GM12892 (cell line): ENCODE measurements at places on chromosomes 3 and 15.

- no peak for DNase-seq
Observed at GRCh38 chr15:73293773-73294172, 75.0 kb downstream of the HCN4 start.

- DNase-seq: peak; percentile 89
Observed at GRCh38 chr3:39288300-39288808, 8.5 kb upstream of the CX3CR1 start.

DNA sequence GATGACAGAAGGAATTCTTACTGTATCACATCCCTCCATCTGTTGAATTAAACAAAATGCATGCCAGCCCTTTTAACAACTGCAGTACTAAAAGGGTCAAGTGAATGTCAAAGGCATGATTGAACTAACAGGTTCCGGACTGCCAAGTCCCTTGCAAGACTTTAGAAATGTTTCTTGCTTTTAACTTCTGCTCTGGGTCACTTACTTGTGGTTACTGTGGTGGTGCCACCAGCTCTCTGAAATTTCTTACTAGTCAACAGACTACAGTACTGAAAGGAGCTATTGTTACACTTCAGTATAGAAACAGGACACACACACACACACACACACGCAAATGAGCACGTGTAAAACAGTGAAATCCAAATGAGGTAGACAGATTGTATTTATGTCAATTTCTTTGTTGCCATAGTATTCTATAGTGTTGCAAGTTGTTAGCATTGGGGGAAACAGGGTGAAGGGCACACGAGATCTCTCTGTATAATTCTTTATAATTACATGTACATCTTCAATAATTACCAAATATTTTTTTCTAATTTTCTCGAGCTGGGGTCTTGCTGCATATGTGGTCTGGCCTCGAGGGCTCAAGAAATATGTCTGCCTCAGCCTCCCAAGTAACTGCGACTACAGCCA is 79.9 kb upstream of the SLC25A26 start:
- no peak for DNase-seq

- no peak for DNase-seq
Observed at GRCh38 chr3:75260-75659, 121.3 kb upstream of the CHL1 start.

DNA sequence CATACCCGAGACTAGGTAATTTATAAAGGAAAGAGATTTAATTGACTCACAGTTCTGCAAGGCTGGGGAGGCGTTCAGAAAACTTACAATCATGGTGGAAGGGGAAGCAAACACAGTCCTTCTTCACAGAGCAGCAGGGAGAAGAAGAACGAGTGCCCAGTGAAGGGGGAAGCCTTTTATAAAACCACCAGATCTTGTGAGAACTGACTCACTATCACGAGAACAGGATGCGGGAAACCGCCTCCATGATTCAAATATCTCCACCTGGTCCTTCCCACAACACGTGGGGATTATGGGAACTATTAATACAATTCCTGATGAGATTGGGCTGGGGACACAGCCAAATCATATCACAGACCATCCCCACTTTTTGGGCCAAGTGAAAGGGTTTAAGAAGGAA is 58.8 kb upstream of the CTXND1 start:
- DNase-seq: no peak

- DNase-seq: no peak
Observed at GRCh38 chr3:173912126-173912525, 514.6 kb downstream of the NLGN1 start.

GRCh38 chr15:23793191-23793680 is 106.1 kb upstream of the NDN start:
- no peak for DNase-seq

GRCh38 chr15:81379269-81379668 is 5.3 kb upstream of the TMC3 start:
- DNase-seq: no peak

- no peak for DNase-seq
Observed at GRCh38 chr3:16148783-16149182, 25.7 kb upstream of the GALNT15 start.

DNA sequence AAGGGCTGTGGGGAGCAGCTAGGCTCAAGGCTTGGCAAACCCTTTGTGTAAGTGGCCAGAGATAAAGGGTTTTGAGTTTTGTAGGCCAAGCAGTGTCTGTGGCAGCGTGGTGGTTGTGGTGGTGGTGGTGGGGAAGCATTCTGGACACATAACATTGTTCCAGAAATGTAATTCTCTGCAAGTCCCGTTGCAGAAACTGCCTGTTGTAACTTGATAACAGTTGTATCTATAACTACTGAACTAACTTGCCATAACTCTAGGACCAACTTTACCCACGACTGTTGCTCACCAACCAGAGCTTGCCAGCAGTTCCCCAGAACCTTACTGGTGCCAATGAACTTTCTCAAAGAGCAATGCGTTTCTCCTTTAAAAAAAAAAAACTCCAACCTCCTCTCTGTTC is 18.1 kb upstream of the TMEM40 start:
- DNase-seq: no peak

DNA sequence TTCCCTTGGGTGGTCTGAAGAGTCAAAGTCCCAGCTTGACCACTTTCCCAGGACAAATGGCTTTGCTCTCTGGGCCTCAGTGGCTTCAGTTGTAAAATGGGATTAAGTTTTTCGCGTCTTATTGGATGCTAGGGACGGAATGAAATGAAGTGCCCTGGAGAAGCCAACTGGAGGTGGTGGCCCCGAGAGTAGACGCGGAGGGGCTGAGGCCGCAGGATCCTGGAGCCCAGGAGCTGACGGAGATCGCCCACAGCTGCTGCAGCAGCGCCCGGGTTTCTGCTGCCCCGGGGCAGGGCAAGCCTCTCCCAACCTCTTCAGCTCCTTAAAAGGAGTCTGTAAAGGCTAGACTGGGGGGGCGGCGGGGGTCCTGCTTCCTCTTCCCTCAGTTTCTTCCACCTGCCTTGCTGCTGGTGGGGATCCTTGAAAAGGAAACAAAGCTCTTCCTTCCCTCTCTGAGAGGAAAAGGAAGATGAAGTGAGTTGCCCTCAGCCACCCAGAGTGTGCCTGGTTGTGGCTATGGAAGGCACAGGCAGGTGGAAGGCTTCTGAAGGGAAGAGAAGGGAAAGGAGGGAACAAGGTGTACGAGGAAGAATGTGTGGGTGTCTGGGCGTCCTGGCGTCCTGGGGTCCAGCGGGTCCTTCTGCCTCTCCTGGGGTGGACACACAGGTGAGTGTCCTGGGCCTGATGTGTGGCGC is 967 bp upstream of the BNC1 start:
- DNase-seq: no peak

GRCh38 chr15:86624261-86625036 is 544.8 kb downstream of the AGBL1 start:
- DNase-seq: no peak

GRCh38 chr15:63605816-63606215 is 8.6 kb downstream of the FBXL22 start:
- DNase-seq: no peak

- peak; percentile 6 for DNase-seq
Observed at GRCh38 chr3:122183521-122183892, at the start of gene CASR. Gene CASR (plus strand): TSS chr3:122183668. CDS start chr3:122254190, 70,522 bp downstream.

- no peak for DNase-seq
Observed at GRCh38 chr3:45537970-45538640, 56.4 kb upstream of the LIMD1 start.

DNA sequence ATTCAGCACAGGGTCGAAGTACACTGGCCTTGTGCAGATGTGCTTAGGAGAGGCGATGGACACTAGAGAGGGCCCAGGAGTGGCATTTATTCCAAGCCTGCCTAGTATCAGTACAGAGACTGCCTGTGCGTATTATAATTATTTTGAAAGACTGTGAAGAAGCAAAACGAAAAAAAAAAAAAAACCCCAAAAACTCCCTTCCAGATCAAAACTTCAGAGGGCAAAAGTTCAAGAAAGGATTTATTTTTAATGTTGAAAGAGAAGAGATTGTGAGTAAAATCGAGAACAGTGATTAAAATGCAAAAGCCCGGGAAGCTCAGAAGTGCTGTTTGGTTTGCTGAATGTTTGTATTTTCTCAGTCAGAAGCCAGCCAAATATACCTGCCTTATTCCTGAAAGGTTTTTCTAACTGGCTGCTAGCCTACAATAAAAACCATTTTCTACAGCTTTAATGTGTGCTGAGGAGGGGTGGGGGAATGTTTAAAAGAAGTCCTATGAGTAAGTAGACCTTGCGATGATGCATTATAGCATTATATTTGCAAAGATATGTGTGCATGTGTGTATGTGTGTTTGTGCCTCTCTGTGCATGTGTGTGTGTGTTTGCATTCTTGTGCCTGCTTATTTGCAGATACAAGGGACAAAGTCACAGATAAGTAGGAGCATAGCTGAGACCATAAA is 19.3 kb upstream of the LZTFL1 start:
- no peak for DNase-seq

DNA sequence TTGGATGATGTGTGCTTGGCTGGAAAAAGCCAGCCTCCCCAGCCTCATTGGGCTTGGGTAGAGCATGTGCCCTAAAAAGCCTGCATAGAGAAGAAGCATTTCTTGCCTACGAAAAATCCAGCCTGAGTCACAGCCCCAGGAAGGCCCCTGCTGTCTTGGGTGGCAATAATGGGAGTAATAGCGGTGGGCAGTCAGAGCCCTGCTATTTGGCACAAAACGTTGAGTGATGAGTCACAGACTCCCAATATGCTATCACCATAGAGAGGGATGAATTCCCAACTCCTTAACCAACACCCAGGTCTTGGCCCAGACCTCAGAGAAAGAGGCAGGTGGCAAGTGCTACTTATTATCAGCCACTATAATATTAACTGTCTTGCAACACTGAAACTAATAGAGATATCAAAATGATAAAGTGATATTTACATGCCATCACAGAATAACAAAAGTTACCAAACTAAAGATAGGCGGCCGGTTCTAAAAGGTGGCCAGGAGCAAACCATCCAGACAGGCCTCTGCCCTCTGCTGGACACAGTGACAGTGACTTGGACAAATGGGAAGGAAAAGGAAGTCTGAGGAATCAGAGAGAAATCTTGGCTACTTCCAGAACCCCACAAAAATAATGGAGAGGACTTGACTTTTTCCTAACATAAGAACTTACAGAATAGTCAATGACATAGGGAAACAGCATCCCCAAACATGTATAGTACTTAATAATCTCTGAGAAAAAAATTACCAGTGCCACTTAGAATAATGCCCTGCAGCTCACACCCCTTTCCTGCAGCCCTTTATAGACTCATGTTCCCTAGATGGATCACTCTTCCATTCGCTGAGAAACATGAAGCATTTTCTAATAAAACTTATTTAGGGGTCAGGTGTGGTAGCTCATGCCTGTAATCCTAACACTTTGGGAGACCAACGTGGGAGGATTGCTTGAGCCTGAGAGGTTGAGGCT is 51.9 kb upstream of the MUC13 start:
- DNase-seq: no peak

GRCh38 chr3:128273109-128273840 is 120.0 kb downstream of the EEFSEC start:
- no peak for DNase-seq

DNA sequence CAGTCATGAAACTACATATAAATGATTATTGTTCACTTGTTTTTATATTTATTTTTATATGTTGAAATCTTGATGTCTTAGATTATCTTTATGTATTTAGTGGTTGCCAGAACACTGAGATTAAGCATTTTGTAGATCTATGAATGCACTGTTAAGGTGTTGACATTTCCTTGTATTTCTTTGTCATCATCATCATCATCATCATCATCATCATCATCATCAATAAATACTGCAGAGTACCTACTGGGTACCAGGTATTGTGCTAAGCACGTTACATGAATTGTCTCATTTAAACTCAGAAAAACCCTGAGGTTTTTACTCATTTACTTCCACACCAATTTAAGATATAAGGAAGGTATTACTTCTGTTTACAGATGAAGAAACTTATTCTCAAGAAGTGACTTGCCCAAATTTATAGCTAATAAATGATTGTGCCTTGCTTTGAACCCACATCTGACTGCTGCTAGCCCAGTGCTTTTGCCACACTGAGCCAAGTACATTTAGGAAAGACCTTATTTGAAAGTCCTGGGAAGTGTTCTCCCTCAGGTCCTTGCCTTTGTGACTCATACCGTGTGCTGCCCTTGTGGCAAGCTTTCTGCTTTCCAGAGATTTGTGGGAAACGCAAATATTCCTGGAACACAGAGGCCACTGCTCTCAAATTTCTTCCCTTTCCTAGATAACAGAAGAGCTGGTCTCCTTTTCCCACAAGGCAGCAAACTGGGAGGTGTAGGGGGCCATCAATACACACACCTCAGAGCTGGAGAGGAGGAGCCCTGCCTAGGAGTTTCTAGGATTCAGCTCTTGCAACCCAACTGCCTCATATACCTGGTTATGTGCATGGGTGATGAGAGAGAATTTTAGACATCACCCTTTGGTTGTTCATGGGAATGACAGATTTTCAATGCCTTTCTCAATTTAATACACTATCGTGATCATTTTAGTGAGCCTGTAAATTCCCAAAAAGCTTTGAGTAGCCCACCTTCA is 115.4 kb upstream of the C15orf61 start:
- DNase-seq: no peak

- no peak for DNase-seq
Observed at GRCh38 chr3:196501316-196502044, 2.1 kb downstream of the RNF168 start.

- DNase-seq: no peak
Observed at GRCh38 chr3:123423031-123423430, 25.9 kb downstream of the ADCY5 start.

GRCh38 chr15:65085990-65086679 is 9.6 kb downstream of the KBTBD13 start:
- no peak for DNase-seq

DNA sequence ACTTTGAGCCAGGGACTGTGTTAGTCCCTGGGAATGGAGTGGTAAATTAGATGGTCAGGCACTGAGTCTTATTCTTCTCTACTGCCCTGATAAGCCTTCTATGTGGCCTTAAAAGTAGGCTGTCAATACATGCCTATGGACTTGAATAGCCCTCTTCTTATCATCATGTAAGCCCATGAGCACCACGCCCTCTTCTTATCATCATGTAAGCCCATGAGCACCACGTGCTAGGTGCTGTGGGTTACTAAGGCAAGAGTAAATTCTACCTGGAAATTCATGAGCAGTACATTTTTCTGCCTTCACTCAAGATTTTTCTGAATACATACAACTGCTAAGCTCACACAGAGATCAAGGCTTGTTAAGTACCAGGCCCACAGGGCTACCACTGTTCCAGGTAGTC is 68.5 kb downstream of the DHX30 start:
- DNase-seq: no peak

DNA sequence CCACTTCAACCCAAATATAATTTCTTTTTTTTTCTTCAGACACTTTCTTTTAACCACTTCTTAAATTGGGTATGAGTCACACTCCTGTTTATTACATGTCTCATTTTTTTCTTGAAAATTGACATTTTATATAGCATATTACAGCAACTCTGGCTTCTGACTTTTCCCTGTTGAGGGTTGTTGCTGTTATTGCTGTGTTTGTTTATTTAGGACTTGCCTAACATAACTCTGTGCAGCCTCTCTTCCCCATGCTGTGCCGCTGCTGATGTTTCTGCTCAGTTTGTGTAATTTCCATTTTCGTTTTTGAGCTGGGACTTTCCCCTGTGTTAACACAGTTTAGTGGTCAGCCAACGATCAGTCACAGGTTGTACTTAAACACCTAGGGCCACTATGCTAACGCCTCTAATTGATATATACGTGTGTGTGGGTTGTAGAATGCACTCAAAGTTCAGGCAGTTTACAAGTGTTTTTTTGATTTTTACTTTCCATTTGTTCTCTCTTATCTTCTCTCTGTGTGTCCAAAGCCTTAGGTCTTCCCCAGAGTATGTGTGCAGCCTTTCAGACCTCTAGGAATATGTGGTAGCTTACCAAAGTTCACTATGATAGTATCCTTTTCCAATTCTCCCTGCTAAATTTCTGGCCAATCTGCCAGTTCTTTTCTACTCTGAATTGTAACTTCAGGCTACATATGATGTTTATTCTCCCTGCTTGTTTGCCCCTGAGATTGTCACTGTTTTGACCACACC is 337.2 kb downstream of the ZBTB20 start:
- peak; percentile 5 for DNase-seq
